CD4-positive, alpha-beta memory T cell (primary cell): ENCODE measurements at places on chromosomes 16 and 17. TPM values are rescaled to one million over a fixed set of nuclear protein-coding genes. Genes with fewer than 3 reads are reported as not detected.

CTU2 gene
- total RNA-seq = 20.4 TPM

MT1M gene
- total RNA-seq = not detected

DNAAF1 gene
- 0.19 TPM for total RNA-seq

CETP gene
- total RNA-seq = not detected

NATD1 gene
- total RNA-seq = 13.5 TPM

KRT27 gene
- not detected for total RNA-seq

MT1A gene
- not detected for total RNA-seq

KRT25 gene
- total RNA-seq = not detected

DNA sequence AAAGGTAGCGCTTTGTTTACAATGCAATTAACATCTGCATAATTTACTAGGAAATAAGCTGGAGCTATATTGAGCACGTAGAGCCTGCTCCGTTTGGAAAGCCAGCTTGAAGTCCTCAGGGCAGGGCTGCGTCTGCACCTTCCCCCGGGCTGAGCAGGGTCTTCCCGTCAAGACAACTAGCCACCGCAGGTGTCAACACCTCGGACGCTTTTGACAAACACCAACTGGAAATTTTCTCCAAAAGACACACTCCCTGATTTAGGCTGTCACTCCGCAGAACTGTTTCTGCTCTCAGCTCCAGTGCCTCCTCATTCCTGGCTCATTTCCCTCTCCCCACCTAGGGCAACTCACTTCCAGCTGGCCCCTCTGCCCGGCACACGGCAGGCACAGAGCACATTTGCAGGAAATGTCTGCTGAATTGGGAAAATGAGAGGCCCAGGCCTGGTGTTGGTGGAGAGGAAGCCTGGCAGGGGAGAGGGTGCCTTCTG lies 170.3 kb downstream of the MAF start:
- H3K4me3 ChIP-seq = no peak overlapping the region
- no peaks in the 10 kb centered on the region for H3K36me3 ChIP-seq
- H3K27me3 ChIP-seq = no peaks in the 10 kb centered on the region
- H3K27ac ChIP-seq = no peak overlapping the region

DNA sequence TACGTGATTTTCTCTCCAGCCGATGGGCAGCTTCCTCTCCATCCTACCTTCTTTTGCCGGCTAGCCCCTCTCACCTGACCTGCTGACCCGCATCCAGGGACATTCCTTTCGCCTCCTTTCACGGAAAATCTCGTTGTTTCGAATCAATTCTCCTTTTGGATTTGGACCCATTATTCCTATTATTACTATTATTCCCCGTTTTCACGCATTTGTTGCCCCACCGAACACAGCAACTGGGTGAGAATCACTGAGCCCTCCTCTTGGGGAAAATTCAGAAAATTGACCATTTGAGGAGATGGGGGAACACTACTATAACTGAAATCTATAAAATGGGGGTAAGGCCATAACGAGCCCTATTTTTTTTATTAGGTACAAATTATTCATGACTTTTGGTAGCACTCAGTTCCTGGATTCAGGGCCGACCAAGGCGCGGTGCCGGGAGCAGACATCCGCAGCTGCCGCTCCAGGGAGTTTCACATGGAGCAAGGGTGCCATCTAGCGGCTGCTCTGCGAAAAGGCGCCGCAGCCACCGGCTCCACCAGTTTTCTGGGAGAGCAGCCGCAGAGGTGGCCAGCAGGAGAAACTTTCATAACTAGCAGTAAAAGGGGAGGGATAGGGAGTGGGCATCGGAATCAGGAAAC lies 3.3 kb upstream of the HOXB8 start:
- peaks cover 35% of the 10 kb centered on the region for H3K4me1 ChIP-seq
- DNase-seq = peak; percentile 84
- no peak overlapping the region for H3K4me3 ChIP-seq
- no peaks in the 10 kb centered on the region for H3K36me3 ChIP-seq

DNA sequence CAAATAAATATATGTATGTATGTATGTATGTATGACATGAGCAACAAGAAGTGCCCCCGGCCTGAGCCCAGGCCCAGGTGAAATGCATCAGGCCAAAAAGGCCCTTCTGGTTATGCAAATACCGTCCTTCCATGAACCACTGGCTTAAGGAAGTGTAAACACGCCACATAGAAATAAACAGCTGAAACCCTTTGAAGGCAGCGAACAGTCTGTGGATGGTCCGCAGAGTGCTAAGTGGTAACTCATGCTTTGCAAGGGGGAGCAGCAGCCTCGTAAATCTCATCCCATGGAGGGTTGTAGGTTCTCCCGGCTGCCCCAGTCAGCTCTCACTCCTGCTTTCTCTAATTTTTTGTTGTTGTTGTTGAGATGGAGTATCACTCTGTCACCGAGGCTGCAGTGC lies 36.7 kb downstream of the COTL1 start:
- H3K27me3 ChIP-seq = no peaks in the 10 kb centered on the region
- H3K36me3 ChIP-seq = peaks cover 28% of the 10 kb centered on the region
- no peak overlapping the region for H3K27ac ChIP-seq
- peaks cover 50% of the 10 kb centered on the region for H3K4me1 ChIP-seq

GRCh38 chr17:36697903-36698530 lies 96.6 kb downstream of the MRM1 start:
- no peak overlapping the region for H3K4me3 ChIP-seq
- H3K36me3 ChIP-seq = no peaks in the 10 kb centered on the region
- no peak for DNase-seq
- H3K27ac ChIP-seq = no peak overlapping the region
- peaks cover 6% of the 10 kb centered on the region for H3K27me3 ChIP-seq

DNA sequence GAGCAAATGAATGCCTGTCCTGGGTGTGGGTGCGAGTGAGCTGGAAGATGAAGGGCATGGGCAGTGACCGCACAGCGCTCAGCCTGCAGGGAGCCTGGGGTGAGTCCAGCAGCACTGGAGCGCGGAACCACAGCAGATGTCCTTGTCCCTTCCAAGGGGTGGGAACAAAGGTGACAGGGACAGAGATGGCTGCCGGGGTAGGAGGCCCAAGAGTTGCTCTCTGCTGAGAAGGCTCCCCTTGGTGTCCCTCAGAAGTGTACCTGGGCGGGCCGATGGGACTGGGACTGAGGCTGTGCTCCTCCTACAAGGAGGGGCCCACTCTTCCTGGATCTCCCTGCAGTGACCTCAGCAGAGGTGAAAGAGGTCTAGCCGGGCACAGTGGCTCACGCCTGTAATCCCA lies 7.6 kb upstream of the PGAP6 start:
- H3K27ac ChIP-seq = no peak overlapping the region
- H3K4me3 ChIP-seq = no peak overlapping the region
- no peaks in the 10 kb centered on the region for H3K4me1 ChIP-seq
- no peaks in the 10 kb centered on the region for H3K36me3 ChIP-seq

- DNase-seq = no peak
- H3K4me1 ChIP-seq = no peaks in the 10 kb centered on the region
- no peak overlapping the region for H3K27ac ChIP-seq
- peaks cover 51% of the 10 kb centered on the region for H3K36me3 ChIP-seq
- H3K4me3 ChIP-seq = no peak overlapping the region
Observed at GRCh38 chr16:3776316-3776715, 59.0 kb upstream of the TRAP1 start.

DNA sequence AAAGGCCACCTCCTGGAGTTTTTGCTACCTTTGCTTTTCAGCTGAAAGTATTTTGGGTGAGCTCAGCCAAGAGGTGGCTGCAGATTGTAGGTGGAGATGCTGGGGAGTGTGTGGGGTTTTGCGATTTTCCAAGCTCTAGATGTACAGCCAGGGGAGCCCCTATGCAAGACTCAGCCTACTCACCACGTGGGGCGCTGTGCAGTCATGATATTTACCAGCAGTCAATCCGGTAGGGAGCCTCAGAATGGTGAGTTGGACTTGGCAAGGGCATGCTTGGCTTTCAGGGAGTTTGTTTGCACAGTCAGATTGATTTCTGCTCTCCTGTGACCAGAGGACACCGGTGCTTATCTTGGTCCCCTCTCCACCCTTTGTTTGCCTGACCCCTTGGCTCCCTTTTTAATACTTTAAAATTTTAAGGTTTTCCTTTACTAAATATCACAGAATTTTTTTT lies 175.3 kb downstream of the UTP18 start:
- no peaks in the 10 kb centered on the region for H3K36me3 ChIP-seq
- peak overlapping the region; percentile 15 for H3K27ac ChIP-seq
- H3K4me3 ChIP-seq = peak overlapping the region; percentile 20
- H3K4me1 ChIP-seq = peaks cover 60% of the 10 kb centered on the region
- no peaks in the 10 kb centered on the region for H3K27me3 ChIP-seq

DNA sequence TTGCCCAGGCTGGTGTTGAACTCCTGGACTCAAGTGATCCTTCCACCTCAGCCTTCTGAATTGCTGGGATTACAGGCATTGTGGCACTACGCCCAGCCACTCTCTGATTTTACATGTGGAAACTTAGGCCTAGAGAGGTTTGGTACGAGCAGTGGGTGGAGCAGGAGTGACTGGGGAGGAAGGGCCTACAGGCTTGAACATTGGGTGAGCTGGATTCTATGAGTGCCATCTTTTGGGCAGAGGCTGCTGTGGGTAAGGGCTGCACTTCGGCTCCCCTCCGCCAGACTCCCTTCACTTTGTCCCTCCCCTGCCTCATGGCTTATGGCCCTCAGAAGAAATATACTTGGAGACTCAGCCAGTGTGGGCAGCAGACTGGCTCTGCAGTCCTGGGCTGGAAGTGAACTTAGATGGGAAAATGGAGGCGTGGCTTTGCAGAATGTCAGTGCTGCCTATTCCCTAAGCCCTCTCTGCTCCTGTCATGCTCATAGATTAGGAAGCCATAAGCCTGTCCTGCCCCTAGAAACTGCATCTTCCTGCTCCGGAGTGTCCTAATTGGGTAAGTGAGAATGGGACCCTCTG lies 9.5 kb upstream of the MRC2 start:
- H3K27me3 ChIP-seq = no peaks in the 10 kb centered on the region
- H3K4me1 ChIP-seq = no peaks in the 10 kb centered on the region
- DNase-seq = no peak
- no peak overlapping the region for H3K4me3 ChIP-seq
- H3K36me3 ChIP-seq = no peaks in the 10 kb centered on the region

DNA sequence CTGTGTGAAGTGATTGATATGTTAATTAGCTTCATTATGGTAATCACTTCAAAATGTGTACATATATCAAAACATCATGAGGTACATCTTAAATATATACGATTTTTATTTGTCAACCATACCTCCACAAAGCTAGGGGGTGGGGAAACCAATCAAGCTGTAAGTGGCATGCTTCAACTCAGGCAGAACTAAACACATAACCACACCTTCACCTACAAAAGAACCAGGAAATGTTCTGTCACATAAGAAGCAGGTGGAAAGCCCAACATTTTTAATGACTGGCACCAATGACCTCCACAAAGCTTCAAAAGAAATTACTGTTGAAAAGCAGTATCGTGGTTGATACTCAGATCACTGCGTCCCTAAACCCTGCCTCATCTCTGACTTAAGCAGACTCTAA lies 867.7 kb upstream of the EEF2KMT start:
- H3K27me3 ChIP-seq = no peaks in the 10 kb centered on the region
- no peak overlapping the region for H3K27ac ChIP-seq
- H3K4me3 ChIP-seq = no peak overlapping the region

- H3K4me1 ChIP-seq = peaks cover 99% of the 10 kb centered on the region
- peak overlapping the region; percentile 73 for H3K27ac ChIP-seq
- H3K27me3 ChIP-seq = no peaks in the 10 kb centered on the region
- peaks cover 9% of the 10 kb centered on the region for H3K36me3 ChIP-seq
Observed at GRCh38 chr17:77462553-77463497, 322.1 kb downstream of the SEC14L1 start.

- no peaks in the 10 kb centered on the region for H3K36me3 ChIP-seq
- no peak for DNase-seq
- no peaks in the 10 kb centered on the region for H3K4me1 ChIP-seq
Observed at GRCh38 chr16:53991754-53992378, 287.9 kb downstream of the FTO start.

- H3K36me3 ChIP-seq = no peaks in the 10 kb centered on the region
- no peaks in the 10 kb centered on the region for H3K4me1 ChIP-seq
- DNase-seq = no peak
- no peak overlapping the region for H3K27ac ChIP-seq
- no peaks in the 10 kb centered on the region for H3K27me3 ChIP-seq
- no peak overlapping the region for H3K4me3 ChIP-seq
Observed at GRCh38 chr16:25747160-25747758, 55.5 kb downstream of the HS3ST4 start.

DNA sequence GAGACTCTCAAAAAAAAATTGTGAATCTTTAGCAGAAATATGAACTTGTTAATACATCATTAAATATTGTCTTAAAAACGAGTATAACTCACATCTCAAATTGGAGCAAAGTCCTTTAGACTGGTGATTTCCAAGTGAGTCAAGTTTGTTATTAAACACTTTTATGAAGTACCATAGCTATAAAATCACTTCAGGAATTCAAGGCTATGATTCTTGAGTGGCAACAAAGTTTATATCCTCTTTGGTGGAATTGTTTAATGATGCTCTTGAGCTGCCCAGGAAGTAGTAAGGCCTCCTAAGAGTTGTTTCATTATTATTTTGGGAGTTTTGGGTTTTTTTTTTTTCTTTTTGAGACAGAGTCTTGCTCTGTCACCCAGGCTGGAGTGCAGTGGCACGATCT lies 16.7 kb upstream of the BLMH start:
- H3K36me3 ChIP-seq = no peaks in the 10 kb centered on the region
- DNase-seq = no peak
- no peak overlapping the region for H3K27ac ChIP-seq
- no peaks in the 10 kb centered on the region for H3K27me3 ChIP-seq

GRCh38 chr17:62163847-62164246 lies 98.8 kb upstream of the MED13 start:
- no peaks in the 10 kb centered on the region for H3K27me3 ChIP-seq
- no peak for DNase-seq
- H3K4me3 ChIP-seq = no peak overlapping the region

DNA sequence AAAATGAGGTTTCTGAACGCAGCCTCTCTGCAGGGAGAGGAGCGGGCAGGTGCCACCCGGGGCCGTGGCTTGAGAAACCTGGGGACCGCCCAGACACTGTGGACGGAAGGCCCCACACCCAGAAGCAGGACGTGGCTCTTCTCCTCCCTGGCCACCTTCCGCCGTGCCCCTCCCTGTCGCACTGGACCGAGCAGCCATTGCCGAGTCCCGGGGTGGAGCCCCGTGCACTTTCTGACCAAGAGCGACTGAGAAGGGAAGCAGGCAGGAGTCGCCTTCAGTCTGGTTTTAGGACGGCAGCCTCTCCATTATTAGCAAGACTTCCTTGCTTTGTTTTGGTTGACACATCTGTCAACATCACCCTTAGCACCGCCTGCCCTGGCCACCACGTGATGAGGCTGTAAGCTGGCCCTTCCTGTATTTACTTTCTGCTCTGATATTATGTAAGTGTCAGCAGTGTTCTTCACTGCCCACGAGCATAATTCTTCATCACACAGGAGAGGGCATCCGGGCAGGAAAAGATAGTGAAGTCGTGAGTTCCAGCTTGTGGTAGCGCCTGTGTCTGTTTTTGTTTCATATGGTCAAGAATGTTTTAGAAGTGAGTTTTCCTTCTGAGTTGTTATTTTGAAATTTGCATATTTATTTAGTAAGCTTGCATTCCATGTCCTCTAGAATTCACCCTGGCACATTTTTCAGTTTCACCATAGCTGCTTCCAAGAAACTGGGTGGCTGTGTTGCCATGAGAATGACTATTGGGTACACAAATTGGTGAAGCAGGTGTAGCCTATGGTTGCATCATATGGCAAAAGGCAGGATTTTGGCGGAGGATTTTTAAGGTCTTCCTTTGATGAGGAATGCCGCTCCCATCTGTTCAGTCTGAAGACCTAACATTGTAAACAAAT lies 1.0 kb downstream of the HERPUD1 start:
- H3K36me3 ChIP-seq = peaks cover 23% of the 10 kb centered on the region
- no peaks in the 10 kb centered on the region for H3K27me3 ChIP-seq
- peak overlapping the region; percentile 51 for H3K4me3 ChIP-seq
- no peak for DNase-seq

GRCh38 chr17:46772475-46773220 lies 45.8 kb downstream of the WNT3 start:
- DNase-seq = no peak
- no peaks in the 10 kb centered on the region for H3K36me3 ChIP-seq
- peaks cover 26% of the 10 kb centered on the region for H3K27me3 ChIP-seq
- peak overlapping the region; percentile 40 for H3K4me3 ChIP-seq
